ENCODE measurements at places on chromosomes 1 and 21. TPM values are rescaled to one million over a fixed set of nuclear protein-coding genes. Genes with fewer than 3 reads are reported as not detected.

DNA sequence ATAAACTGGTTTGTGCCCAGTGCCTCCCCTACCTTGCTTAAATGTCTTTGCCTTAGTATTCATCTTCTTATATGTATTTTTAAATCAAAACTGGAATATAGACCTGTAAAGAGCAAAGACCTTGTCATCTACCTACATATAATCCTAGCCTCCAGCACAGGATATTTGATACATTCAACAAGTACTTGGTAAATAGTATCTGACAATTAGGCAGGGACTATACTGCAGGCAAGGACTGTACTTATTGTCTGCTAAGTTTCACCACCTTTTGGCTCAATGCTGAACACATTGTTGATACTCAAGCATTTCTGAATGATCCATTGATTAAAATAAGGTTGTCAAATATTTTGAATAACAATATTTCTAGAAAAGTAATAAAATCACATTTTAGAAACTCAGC is 96.4 kb downstream of the PKN2 start:
- no peak for DNase-seq

DNA sequence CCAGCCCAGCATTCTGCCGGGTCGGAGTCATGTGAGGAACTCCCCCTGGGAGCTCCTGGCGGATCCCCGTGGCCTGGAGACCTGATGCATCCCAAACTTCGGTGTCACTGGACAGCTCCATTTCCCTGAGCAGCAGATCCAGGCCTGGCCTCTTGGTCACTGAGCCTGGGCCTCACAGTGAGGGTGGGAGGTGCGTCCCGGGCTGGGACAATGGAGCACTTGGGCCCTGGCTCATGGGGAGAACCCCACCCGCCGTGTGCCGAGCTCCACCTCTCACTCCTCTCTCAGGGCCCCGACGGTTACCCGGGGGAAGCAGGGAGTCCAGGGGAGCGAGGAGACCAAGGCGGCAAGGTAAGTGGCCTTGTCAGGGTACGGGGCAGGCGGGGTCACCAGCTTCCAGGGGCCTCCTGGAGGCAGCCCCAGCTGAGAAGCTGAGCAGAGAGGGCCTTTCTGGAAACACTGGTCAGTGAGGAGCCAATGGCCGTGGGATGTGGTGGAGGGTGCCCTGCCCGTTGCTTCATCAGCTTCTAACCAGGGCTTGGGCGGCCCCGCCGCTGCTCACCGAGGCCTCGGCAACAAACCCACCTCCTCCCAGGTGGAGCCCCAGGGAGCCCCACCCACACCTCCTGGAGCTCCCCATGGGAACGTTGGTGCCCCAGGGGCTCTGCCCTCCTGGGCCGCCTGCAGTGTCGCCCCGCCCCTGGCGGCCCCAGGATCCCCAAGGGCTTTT is 19.8 kb downstream of the COL6A2 start:
- peak; percentile 1 for DNase-seq

DNA sequence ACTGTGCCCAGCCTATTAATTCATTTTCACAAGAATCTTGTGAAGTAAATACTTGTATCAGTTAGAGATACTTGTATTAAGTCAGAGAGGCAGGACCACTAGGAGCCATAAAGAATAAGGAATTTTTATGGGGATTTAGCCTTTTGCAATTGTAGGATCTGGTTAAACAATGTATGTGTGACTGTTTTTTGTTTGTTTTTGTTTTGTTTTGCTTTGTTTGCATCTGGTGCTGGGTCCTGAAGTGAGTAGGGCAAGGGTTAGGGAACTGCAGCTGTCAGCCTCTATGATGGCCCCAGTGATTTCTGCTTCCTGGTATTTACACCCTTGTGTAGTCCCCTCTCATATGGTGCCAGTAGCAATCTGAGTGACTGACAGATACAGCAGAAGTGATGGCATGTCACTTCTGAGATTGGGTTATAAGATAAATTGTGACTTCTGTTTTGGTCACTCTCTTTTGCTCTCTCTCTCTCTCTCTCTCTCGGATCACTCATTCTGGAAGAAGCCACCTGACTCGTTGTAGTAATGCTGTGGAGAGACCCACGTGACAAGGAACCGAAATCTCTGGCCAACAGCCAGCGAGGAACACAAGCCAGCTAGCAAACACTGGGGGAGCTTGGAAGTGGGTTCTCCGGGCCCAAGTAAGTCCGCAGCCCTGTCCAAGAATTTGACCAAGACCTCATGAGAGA is 96.2 kb upstream of the MARK1 start:
- no peak for DNase-seq

DNA sequence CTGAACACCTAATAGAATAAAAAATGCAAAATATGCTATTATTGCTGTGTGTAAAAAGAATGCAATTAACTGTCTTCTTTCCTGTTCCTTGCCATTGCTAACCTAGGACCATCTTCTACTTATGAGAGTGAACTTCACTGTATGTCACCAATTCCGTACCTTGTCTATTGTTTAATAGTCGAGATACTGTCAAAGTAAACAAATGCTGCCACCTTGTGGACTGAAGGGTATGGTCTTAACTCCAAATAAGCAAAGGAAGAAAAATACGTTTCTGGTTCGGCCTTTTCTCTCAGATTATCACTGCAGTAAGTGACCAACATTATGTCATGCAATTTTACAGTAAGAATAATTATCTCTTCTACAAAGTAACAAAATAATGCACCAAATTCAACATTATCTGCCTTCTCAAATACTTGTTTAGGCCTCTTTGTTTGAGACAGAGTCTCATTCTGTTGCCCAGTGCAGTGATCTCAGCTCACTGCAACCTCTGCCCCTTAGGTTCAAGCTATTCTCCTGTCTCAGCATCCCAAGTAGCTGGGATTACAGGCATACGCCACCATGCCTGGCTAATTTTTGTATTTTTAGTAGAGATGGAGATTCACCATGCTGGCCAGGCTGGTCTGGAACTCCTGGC is 133.4 kb downstream of the COP1 start:
- DNase-seq = no peak

DNA sequence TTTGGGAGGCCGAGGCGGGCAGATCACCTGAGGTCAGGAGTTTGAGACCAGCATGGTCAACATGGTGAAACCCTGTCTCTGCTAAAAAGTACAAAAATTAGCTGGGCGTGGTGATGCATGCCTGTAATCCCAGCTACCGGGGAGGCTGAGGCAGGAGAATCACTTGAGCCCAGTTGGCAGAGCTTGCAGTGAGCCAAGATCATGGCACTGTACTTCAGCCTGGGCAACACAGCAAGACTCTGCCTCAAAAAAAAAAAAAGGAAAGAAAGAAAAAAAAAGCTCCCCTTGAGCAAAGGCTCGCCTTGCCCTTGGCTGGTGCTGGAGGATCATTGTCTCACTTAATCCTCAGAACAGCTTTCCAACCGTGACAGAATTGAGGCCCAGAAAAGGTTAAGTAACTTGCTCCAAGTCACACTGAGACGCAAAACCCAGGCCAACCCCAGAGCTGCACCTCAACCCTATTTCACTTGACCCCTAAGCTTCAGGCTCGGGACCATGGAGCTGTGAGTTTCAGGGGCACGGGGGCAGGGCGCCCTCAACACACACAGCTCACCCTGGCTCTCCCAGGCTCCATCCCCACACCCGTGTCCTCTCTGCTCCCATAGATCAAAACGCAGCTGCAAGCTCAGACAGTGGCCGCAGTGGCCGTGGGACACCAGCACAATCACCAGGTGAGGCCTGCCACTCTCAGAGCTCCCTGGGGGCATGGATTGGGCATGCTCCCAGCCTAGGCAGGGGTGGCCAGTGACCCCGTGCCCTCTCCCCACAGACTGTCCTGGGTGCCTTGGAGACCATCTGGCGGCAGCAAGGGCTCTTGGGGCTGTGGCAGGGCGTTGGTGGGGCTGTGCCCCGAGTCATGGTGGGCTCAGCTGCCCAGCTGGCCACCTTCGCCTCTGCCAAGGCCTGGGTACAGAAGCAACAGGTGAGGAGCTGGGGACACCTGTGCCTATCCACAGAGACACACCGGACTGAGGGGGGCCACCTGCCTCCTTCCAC is 1.6 kb downstream of the SLC25A34 start:
- DNase-seq = no peak

DNA sequence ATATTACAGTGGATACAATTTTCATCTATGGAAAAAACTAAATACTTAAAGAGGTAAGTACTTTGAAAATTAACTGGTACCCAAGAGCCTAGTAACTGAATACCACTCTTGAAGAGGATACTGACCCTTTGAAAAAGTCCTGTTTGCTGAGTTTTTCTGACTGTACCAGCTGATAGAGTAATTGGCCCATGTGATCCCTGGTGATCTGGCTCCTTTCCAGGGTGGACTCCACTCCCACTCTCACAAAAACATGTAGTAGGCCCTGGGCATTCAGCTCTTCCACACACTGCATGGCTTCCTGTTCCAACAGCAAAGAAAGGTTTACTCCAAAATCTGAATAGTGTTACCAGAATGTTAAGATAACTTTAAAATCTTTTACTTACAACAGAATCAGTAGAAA is 53.6 kb upstream of the HP1BP3 start:
- no peak for DNase-seq

DNA sequence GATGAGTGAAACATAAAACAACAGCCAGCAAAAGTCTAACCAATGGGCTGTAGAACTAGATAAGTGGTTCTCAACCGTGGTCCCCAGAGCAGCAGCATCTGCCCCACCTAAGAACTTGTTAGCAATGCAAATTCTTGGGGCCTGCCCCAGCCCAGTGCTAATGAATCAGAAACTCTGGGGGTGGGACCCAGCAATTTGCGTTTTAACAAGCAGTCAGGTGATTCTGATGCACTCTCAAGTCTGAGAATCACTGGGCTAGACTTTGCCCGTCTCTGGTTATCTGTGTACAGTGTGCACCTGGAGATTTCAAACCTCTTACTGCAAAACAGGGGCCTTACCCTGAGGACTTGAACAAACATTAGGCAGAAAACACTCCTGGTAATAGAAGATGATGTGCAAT is 66.5 kb downstream of the PLXNA2 start:
- DNase-seq = peak; percentile 71

DNA sequence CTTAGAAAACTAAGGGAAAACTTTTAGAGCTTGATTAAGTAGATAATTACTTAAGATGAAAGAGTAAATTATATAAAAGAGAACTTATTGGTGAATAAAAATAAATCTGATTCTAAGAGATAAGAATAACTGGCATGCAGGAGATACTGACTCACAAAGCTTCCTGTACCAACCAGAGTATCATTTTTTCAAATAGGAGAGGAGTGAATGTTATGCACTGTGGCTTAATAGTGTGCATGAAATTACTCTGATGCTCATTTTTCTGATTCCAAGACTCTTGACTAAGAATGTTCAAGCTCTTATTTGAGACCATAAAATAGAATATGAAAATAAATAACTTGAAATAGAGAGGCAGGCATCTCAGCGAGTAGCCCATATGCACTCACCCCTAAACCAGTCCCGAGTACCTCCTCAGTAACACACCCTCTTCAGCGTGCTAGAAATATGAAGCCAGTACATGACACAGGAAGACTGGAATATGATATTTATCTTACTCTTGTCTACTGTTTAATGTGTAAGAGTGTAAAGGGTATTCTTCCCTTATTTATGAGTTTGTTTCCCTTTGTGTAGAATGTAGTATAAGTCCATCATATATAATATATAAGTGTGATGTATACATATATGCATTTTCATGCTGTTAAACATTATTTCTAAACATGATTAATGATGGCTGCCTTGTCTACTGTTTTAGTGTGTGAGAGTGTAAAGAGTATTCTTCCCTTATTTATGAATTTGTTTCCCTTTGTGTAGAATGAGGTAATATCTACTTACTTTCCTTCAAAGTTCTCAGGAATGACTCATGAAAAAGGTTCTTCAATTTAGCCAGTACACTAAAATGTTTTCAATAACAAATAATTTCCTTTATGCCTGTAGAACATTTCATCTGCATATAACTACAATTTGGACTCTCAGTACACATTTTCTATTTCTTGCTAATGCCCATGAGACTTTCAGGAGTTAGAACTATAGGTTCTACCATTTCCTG is 99.2 kb upstream of the PALMD start:
- DNase-seq = no peak

GRCh38 chr1:21325231-21325718 is 35.0 kb upstream of the ECE1 start:
- DNase-seq = no peak

DNA sequence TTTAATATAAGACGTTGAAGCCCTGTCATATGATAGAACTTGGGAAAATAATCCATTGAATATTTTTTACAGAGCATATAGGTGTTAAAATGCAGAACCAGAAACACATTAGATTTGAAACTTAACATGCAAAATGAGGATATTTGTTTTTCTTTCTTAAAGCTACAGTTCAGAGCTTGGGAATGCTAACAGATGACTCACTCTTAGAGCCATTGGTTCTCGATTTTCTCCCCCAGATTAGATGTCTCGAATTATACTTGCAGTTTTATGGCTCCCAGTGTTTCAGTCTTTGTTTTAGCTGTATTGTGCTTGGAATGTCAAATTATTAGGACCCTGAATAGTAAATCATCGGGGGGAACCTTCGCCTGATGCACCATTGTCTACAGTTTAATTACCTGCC is 575.7 kb upstream of the ZP4 start:
- DNase-seq = no peak

DNA sequence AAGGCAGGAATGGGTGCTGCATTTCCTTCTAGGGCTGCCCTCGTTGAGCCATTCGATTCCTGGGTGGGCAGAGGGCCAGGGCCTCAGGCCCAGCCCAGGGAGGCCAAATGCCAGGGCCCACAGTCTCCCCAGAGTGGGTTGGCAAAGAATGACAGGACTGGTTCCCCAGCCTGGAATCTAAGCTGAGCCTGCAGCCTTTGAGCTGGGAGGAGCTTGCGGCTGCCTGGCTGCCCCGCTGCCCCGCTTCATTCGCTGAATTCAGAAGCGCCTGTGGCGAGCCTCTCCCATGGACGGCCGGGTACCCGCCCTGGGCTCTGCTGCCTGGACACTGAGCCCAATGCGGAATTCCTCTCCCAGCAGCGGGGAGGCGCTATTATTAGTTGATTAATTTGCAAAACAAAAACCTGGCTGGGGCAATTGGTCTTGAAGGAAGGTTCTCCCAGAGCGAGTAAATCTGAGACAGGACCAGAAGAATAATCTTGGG is 32.3 kb upstream of the TARDBP start:
- peak; percentile 87 for DNase-seq

- DNase-seq = no peak
Measured at GRCh38 chr1:24392604-24392946, 21.0 kb downstream of the STPG1 start.

The ACKR1 gene
- total RNA-seq = 19.2 TPM

The LMX1A gene
- total RNA-seq = 0.73 TPM

The SYT14 gene
- 0.14 TPM for total RNA-seq

The CRYBG2 gene
- 69.3 TPM for total RNA-seq

The THEM5 gene
- not detected for total RNA-seq

The USP25 gene
- 33.8 TPM for total RNA-seq

The TIAM1 gene
- 6.9 TPM for total RNA-seq

The CFHR3 gene
- not detected for total RNA-seq

All from left colon (tissue), 2 donors.